AG09319 (cell line): ENCODE measurements at places on chromosomes 13 and 19.

- DNase-seq: no peak
These were observed 137.3 kb upstream of the TMTC4 start for GRCh38 chr13:100811928-100812327.

DNA sequence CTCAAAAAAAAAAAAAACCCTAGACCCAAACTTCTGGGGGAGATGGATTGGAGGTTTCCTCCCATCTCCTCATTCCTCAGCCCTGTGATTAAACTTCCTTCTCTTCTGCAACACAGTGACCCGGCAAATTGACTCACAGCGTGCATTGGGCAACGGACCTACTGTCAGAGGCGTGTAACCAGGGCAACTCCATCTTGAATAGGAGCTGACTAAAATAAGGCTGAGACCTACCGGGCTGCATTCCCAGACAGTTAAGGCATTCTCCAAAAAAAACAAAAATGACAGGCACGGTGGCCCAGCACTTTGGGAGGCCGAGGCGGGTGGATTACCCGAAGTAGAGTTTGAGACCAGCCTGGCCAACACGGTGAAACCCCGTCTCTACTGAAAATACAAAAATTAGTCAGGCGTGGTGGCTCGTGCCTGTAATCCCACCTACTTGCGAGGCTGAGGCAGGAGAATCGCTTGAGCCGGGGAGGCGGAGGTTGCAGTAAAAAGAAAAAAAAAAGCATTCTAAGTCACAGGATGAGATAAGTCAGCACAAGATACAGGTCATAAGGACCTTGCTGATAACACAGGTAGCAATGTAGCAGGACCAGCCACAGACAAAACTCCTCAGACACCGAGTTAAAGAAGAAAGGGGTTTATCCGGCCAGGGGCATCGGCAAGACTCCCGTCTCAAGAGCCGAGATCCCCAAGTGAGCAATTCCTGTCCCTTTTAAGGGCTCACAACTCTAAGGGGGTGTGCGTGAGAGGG lies 5.4 kb upstream of the NLRP7 start:
- DNase-seq: no peak

- no peak for DNase-seq
These were observed 3.1 kb upstream of the SHISA2 start for GRCh38 chr13:26054896-26055295.

DNA sequence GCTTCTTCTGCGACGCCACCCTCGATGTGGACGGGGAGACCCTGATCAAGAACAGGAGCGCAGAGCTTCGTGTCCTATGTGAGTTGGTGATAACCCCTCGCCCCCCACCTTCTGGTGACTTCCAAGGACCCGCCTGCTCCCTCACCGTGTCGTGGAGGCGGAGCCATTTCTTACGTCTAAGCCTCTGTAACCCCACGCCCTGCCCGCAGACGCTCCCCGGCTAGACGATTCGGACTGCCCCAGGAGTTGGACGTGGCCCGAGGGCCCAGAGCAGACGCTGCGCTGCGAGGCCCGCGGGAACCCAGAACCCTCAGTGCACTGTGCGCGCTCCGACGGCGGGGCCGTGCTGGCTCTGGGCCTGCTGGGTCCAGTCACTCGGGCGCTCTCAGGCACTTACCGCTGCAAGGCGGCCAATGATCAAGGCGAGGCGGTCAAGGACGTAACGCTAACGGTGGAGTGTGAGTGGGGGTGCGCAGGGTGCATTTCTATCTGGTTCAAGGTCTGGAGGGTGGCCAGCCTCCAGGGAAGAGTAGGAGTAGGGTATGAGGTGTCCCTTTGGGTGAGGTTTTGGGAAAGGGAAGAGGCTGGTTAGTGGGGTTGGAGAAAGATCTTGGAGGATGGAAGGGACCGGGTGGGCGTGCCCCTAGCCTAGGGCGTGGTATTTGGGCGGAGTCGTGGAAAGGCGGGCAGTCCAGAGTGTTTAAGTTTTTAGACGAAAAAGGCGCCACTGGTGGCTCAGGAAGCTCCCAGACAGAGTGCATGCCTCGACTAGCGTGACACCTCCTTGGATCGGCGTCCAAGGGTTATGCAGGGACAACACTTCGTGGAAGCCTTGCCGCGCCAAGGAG lies 3.3 kb downstream of the ICAM5 start:
- no peak for DNase-seq

DNA sequence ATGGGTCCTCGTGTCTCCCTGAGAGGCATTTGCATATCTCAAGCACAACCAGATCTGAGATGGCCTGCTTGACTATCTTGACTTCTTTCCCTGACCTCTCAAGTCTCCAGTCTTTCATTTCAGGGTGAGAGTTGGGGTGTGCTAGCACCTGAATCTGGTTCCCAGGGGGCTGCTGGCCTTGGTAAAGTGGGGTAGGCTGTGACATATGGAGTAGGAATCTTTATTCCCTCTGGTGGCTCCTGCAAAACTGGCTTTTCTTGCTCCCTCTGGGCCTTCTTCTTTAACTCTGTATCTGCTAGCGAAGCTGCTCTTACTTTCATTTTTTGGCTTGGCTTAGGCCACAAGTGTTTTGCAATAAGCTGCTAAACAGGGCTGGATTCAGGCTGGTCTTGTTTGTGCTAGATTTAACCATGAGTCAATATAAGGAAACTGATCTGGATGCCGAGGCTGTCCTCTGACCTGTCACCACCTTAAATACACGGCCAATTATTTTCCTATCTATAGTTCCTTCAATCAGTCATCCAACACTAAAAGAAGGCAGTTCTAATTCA lies 42.3 kb downstream of the ZNF493 start:
- no peak for DNase-seq

DNA sequence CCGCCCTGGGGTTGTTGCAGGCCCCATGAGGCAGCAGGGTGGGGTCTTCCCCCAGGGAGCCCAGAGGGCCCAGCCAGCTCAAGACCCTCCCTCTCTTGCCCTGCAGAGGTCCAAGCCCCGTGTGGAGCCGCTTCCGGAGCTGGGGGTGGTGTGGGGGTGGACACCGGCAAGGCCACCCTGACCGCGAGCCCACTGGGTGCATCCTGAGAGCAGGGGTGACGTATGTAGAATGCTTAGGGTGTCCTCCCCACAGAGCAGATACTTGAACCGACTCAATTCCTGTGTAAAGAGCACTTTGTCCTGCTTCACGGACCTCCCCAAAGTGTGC lies 14.8 kb downstream of the UBXN6 start:
- no peak for DNase-seq

GRCh38 chr19:44196772-44197171 lies 15.6 kb upstream of the ZNF227 start:
- DNase-seq: no peak

- DNase-seq: no peak
These were observed at the start of gene DAND5 for GRCh38 chr19:12969292-12969988. TSS of gene DAND5 (plus strand) at chr19:12969576. CDS start at chr19:12969661, 85 bp downstream.

- DNase-seq: no peak
These were observed 13.2 kb upstream of the UQCR11 start for GRCh38 chr19:1618157-1619093.

- DNase-seq: no peak
These were observed 8.8 kb upstream of the SPART start for GRCh38 chr13:36354842-36355623.

GRCh38 chr19:56637976-56638555 lies 4.9 kb upstream of the SMIM17 start:
- DNase-seq: no peak

DNA sequence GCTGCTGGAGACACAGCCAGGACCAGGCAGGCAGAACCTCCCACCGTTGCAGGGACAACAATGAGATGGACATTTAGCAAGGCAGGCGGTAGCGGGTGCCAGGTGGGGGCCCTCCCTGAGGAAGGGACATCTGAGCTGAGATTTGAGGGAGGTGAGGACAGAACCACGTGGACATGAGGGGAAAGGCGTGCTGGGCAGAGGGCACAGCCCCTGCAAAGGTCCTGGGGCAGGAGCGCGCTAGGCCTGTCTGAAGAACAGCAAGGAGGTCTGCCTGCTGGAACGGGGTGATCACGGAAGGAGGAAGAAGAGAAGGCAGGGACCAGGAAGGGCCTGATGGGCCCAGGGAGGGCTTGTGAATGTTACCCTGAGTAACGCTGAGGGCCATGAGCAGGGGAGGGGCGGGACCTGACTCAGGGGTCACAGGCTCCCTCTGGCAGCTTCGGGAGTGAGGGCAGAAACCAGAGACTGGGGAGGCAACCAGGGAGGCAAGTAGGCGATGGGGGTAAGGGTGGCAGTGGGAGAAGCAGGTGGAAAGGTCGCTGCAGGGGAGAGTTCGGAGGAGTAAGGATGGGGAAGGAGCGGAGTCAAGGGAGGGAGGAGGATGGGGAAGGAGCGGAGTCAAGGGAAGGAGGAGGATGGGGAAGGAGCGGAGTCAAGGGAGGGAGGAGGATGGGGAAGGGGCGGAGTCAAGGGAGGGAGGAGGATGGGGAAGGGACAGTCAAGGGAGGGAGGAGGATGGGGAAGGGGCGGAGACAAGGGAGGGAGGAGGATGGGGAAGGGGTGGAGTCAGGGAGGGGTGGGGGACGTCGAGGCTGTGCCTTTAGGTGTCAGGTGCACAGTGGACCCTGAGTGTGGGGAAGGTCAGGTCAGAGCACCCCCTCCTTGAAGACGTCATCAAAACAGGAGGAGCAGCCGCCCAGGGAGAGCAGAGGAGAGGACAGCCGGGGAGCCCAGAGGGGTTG lies 15.7 kb upstream of the B3GNT3 start:
- no peak for DNase-seq

- no peak for DNase-seq
These were observed 28.1 kb downstream of the LATS2 start for GRCh38 chr13:21033212-21033840.

DNA sequence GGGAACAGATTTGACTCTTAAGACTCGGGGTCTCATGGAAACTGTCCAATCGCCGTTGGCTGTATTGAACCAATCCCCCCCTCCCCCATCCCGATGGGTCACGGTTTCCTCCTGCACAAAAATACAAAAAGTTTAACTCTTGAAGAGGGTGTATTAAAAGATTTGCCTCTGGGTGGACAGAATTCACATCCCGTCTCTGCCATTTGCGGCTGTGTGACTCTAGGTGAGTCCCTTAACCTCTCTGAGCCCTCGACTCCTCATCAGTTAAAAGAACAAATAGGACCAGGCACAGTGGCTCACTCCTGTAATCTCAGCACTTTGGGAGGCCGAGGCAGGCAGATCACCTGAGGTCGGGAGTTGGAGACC lies 31.3 kb upstream of the FEM1A start:
- no peak for DNase-seq

DNA sequence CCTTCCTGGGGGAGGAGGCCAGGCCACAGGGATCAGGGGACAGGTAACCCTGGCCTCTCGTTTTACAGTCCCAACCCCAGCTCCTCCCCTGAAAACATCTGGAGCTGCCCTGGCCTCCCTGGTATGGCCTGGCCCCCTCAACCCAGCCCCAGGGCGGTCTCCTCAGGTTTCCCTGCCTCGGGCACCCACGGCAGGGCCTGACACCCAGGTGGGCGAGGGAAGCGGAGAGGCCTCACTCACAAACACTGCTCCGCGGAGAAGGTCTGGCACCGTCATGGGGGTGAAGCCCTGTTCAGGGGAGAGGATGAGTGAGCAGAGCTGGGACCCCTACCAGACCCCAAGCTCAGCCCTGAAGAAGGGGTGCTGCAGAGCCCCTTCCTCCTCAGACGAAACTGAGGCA lies 6.5 kb upstream of the CCER2 start:
- DNase-seq: no peak

DNA sequence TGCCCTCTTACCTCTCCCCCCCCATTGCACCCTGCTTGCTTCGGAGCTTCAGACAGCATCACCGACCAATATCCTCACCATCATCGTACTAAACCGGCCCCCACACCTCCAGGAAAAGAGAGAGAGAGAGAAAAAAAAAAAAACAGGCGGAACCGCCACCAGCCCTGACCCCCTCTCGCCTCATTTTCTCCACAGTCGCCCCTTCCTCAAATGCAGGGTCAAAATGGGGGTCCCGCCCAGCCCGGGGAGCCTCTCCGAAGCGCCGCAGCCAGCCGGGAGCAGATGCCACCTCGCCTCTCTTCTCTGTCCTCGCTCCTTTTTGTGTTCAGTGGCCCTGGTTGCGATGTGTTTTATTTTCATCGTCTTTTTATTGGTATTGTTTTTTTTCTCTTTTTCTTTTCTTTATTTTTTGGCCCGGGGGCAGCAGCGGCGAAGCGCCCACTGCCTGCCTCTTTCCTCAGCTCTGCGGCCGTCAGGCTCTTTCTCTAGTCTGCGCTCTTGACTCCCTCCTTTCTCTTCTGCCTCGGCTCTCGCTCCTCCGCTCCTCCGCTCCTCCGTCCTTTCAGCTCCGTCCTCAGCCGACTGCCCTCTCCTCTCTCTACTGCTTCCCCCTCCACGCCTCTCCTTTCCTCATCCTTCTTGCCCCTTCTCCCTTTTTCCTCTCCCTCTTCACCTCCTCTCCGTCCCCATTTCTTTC lies 41.4 kb downstream of the DEDD2 start:
- DNase-seq: no peak

DNA sequence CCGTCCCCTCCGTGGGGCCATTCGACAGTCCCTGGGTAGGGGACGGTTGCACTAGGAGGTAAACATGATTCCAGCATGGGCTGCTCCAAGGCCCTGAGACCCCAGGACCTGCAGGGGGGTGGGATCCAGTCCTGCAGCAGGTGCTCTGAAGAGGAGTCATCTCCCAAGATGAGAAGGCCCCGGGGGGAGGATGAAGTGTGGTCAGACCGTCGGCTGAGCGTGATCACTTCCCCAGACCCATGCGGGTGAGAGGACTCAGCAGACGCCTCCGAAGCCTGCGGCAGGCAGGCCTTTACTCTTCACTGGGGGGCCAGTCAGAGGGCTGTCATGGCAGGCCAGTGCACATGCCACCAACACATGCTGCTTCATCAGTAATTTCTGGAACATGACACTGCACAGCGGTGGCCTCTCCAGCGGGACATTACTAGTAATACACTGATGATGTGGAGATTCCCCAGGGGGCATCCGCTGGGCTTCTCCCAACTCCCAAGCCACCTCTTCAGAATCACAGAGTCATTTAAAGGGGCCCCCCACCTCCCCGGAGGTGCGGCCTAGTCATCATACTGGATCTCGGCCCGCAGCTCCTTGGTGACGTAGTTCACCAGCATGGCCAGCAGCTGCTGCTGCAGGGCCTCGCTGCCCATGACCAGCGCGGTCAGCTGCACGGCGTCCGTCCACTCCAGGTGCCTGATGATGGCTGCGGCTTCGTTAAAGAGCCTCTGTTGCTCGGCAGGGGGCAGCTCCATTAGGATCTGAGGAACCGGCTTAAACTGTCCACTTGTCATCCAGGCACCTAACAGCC lies 12.7 kb downstream of the C19orf12 start:
- no peak for DNase-seq

DNA sequence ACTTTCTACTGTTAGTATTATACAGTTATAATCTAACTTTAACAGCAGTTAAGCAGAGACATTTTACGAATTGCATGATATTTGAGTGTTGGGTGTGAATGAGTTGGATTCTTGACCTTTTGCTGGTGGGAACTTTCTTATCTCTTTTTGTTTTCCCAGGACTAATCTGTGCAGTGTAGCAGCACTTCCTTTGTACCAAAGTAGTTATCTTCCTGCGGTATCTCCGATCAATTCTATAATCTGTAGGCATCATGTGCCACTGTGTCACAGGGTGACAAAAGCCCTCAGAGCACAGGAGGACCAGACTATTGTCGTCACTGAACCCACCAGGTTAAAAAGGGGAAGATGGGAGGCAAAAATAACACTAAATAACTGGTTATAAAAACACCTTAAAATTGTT lies 823.5 kb downstream of the GPC5 start:
- no peak for DNase-seq
